ENCODE measurements at places on chromosomes 3 and 15.

DNA sequence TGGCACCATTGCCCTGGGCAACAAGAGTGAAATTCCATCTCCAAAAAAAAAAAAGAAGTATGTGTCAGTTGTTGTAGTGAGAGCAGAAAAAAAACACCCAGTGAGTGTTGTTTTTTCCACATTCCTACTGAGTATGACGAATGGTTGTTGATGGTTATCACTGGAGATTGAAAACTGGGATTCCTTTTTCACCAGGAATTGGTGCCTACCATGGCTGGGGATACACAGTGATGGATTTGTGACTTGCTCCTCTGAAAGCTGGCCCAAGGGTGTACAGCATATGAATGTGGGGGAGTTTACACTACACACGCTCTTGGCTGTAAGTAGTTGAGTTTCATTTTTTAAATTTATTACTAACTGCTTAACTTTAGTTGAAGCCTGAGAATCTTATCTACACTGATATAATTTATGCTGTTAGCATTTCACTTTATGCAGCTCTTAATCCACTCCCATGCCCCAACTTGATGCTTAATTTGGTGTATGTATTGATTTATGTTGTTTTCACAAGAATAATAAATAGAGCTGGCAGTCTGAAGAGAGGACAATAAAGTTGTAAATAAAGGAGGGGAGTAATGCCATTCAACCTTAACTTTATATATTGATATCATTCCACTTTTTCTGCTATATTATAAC lies 56.0 kb upstream of the MME start:
- no peak for DNase-seq

DNA sequence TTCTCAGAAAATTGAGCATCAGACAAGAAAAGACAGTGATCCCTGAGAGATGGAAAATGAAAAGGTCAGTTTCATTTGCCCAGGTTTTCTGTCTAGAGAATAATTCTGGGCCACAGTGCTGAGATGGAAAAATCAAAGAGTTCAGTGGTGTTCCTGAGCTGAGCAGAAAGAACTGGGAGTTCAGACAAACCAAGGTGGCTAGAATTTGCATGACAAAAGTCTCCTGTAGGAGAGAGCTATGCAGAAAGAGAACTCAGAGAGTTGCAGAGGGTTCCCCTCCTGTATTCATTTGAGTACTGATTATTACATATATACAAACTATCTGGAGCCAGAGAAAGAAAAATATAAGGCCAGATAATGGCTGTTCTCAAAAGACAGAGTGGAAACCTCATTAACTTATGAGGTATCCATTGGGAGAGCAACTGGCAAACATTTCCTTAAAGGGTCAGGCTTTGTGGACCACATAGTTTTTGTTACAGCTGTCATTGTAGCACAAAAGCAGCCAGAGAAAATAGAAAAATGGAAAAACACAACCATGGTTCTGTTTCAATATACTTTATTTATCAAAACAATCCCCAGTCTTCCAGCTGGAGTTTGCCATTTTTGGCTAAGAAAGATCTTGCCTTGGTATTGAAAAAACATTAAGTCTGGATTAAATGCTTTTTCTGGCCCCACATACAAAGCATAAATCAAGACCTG lies 1004.1 kb downstream of the TBL1XR1 start:
- no peak for DNase-seq

DNA sequence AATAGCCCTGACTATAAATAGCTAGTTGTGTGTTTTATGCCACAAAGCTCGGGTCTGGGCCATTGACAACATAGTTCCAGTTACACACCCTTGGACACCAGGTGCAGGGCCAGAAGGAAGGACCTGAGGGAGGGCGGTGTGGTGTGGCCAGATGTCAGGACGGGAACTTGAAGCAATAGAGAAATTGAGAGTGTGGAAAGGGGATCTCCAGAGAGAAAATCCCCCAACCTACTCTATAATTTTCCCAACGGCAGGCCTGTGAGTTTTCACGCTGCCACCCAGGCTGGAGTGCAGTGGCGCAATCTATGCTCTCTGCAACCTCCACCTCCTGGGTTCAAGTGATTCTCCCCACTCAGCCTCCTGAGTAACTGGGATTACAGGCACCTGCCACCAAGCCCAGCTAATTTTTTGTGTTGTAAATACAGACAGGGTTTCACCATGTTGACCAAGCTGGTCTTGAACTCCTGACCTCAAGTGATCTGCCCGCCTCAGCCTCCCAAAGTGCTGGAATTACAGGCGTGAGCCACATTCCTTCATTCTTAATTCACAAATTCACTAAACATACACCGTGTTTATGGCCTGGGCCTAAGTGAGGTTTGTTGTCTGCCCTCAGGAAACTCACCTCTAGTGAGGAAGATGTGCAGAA lies 70.8 kb upstream of the KLF13 start:
- no peak for DNase-seq

DNA sequence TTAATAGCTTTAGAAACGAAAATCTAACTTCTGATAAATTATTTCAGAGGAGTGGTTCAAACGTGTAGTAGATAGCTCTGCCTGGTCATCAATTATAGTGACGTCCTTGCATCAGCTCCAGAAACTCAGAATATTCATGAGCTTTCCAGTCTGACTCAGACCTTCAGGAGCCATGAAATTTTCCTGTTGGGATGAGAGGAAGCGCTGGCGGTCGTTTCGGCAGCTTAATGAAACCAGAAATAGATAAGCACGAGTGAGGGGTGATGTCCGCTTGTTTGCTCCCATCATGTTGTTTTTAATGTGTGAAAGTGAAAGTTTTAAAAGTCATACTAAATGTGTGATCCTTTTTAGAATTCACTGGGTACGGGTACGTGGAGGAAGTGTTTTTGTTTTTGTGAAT lies 141.1 kb downstream of the PGPEP1L start:
- no peak for DNase-seq

DNA sequence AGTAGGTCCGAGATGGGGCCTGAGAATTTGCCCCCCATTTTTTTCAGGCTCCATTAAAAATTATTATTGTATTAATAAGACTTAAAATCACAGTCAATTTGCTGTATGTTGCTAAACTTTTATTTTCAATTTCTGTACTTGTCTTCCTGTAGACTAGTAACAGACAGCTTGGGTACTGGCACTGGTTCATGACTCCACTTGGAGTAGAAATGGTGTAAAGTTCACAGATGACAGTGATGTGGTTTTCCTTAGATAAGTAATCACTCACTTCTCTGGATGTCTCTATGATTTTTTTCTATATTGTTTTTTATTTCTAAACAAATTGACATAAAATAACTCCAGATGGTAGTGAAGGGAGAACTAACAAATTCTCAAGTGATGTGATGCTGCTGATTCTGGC lies 15.6 kb upstream of the ZNF80 start:
- no peak for DNase-seq

- no peak for DNase-seq
These were observed 16.2 kb upstream of the CHD2 start for GRCh38 chr15:92883876-92884435.

GRCh38 chr3:94258851-94259250 lies 196.0 kb downstream of the NSUN3 start:
- DNase-seq, result no peak

GRCh38 chr3:23600167-23600871 lies 205.4 kb upstream of the UBE2E1 start:
- no peak for DNase-seq

DNA sequence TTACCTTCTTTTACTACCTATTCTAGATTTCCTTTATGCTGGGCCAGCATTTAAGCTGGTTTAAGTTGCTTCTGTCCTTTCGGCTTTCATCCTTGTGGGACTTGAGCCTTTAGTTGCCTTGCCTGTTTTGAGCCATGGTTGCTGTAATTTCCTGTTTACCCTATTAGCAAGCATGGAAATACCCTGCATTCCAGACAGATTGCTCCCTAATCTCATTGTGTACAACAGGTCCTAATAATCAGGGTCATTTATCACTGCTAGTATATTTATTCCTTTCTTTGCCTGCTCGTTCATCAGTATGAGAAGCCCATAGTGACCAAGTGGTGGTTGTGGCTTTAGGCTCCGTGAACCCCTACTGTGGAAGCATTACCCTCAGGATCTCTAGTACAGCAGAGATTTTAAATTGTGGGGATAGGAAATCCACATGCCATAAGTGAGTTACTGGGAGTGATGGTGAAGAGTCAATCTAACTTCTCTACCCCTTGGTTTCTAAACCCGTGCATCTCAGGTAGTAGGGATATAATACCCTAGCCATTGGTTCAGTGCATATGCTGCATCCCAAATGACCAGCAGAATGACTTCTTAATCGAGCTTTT lies 31.9 kb downstream of the NCK1 start:
- DNase-seq, result no peak

DNA sequence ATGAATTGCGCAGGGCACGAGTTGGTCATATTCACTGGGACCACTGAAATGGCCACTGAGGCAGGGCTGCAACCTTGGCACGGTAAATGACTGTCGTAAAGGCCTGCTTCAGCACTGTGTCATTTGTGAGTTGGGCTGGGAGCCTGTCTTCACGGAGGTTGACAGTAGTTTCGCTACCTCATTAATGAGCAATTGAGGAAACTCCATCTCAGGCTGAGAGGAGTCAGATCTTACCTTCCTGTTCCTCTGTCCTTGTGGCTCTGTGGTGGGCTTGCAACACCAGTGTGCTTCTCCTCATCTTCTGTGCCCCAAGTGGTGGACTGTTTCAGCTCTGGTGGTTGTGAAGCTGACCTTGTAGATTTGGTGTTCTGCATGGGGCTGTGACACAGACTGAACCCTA lies 80.1 kb upstream of the EIF1B start:
- no peak for DNase-seq

DNA sequence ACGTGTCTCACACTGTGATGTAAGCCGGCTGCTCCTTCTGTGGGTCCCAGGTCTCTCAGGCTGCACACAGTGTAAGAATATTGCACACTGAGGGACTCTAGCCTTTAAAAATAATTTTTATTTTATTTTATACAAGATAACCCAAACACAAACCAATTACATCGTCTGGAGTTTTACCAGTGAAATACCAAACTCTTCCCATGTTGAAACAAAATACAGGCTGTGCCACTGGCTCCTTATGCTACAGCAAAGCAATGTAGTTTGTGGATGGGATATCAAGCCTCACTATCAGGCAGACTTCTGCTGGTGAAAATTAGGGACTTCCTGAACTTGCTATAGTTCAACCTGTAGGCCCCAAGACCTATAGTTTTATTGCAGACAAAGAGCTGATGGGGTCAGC lies 311.3 kb upstream of the SLCO3A1 start:
- no peak for DNase-seq

DNA sequence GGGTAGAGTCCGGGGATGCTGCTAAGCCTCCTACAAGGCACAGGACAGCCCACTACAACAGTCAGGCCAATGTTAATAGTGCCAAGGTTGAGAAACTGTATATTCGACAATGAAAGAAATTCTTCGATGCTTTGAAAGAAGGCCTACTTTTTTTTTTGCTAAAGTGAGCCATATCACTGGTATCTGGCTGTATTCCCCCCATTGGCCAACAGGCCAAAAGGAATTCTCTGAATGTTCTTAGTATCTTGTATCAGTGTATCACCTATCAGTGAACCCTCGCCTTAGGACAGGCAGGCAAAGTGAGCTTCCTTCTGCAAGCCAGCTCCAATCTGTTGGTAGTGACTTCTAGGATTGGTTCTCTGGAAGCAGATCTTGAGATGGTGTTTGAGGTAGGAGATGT lies 74.2 kb downstream of the SNTN start:
- no peak for DNase-seq

GRCh38 chr15:51780636-51781035 lies 29.2 kb downstream of the TMOD2 start:
- no peak for DNase-seq

GRCh38 chr3:126158912-126159454 lies 21.4 kb downstream of the ALDH1L1 start:
- no peak for DNase-seq

DNA sequence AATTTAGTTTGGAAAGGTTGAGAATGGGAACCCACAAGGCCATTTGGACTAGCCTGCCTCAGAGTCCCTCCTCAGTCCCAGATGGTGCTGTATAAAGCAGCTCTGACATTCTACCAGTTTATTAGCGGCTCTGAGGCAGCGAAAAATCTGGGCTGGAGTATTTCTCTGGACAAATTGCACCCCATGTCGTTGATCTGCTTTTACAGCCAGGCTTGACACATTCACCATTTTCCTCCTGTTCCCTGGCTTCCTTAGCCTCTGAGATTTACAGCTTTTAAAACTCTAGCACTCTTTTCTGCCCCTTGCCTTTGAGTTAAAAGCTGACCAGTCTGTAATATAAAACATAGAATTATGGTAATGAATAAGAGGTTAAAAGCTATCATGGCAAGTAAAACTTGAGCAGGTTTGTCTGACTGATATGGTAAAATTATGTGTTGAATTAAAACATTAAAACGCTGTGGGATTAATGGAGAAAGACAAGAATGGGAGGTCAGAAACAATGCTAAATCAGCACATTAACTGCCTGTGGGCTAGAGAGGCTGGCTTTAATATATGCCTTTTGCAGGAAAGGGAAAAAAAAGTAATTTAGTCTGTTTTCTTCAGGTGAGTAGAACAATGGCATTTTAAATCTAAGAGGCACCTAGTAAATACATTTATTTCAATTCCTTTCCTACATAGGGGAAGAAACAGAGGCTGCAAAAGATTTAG lies 131.2 kb downstream of the MCTP2 start:
- no peak for DNase-seq

GRCh38 chr15:90003736-90004135 lies 2.6 kb downstream of the ZNF710 start:
- DNase-seq, result no peak

- DNase-seq, result no peak
These were observed 36.8 kb upstream of the TSPAN3 start for GRCh38 chr15:77107531-77108355.
